ENCODE measurements at places on chromosomes 4 and X.

GRCh38 chrX:14694611-14695010 lies 165.3 kb downstream of the GLRA2 start:
- DNase-seq = no peak

DNA sequence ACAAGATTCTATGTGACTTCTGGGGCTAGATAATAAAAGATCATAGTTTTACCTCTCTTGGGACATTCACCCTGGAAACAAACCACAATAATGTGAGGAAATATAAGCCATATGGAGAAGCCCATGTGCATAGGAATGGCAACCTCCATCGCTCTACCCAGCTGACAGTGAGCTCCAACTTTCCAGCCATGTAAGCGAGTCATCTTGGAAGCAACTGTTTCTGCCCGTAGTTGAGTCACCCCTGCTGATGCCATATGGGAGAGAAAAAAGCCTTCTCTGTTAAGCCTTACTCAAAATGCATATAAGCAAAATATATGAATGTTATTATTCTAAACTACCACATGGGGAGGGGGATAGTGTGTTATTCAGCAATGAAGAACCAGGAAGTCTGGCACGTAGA lies 31.4 kb upstream of the RELL1 start:
- DNase-seq = no peak

DNA sequence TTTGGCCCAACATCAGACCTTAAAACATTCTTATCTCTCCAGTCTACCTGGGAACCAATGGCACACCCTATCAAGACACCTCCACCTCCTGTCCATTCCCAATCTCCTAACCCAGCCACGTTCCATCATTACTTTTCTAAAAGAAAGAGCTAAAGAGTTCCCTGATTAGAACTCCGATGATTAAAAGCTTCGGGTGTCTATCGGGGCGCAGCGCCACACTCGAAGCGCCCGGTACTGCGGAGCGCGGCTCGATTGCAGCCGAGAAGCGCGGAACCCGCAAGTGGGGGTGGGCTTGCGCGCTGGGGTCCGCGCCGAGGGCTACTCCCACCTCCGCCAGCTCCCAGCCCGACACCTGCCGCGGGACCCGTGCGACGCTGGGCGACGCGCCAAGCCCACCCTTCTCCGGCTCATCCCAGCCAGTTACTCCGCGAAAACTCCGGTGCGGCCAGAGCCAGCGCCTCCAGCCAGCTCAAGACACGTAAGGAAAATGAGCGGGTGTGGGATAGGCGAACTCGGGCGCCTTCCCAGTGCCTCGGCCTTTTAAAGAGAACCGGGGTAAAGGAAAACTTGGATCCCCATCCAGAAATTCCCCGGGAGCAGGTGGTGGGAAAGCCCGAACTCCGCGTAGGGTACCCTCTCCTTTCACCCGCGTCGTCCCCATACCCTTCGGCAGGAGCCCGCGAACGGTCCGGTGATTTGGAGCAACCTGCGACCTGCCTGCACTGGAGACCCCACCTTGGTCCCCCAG lies 593 bp downstream of the NPY1R start:
- DNase-seq = no peak

- no peak for DNase-seq
Measured at GRCh38 chr4:35506161-35506560, 738.2 kb downstream of the ARAP2 start.

- peak; percentile 76 for DNase-seq
Measured at GRCh38 chr4:681736-682451, 7.1 kb downstream of the SLC49A3 start.

GRCh38 chrX:53056292-53056691 lies 7.7 kb downstream of the GPR173 start:
- DNase-seq = no peak

- DNase-seq = no peak
Measured at GRCh38 chrX:68599256-68600152, 48.0 kb upstream of the STARD8 start.

- no peak for DNase-seq
Measured at GRCh38 chr4:151573945-151574344, 165.0 kb downstream of the FHIP1A start.

DNA sequence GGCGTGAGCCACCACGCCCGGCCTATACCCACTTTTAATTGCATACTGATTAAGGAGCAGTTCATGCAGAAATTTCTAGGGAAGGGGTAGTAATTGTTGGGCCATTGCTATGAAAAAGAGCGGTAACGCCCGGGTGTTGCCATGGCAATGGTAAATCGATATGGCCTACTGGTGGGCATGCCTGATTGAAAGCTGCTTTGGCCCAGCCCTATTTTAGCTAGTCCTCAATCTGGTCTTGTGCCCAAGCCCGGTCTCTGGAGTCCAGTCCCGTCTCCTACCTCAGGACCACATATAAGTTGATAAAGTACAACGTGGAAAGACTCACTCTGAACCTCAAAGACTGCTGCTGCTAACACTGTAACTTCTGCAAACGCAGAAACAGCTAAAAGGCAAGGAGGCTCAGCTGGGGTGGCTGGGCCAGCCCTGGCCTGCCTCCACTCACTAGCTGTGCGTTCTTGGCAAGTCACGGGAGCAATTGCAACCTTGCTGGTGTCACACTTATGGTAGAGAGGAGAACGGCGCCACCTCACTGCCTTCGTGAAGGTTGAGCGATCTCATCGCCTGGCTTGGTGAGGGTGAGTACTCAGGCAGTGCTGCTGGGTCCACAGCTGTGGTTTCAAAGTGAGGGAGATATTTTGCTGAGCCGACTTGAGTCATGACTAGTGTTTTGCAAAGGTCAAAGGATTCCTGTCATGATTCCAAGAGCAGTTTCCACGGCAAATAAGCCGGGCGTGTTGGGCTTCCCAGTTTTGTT lies 57.0 kb upstream of the GRPEL1 start:
- DNase-seq = no peak

DNA sequence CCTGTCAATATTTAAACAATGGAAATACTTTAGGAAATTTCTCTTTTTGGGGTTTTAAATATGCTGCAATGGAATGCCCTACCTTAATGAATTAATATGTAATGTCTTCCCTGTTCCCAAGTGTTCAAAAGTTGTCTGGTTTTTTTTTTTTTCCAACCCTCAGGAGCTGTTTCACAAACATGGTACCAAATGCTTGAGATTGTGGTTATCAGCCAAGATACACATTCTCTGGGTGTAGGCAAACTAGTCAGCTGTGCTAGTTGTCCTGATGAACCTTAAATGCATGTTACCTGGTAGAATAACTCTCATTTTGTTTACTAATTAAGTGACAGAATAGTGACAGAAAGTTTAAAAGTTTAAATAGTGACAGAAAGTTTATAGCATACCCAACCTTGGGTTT lies 50.7 kb downstream of the FHL1 start:
- no peak for DNase-seq

DNA sequence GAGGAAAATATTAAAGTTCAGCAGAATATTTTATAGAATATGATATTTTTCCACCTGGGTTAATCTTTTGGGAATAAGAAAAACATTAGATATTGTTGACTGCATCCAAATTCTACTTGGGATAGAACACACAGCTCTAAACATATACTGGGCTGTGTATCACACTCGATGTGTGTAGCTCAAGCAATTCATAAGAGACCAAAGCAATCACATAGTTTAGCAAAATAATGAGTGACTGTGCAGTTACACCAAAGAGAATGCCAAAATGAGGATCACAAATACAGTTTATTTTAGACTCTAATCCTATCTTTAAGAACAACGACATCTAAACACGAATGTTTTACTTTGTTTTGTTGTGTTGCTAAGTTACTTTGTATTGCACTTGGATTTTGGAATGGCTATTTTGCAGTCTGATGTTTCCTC lies 101.2 kb downstream of the CBR4 start:
- no peak for DNase-seq

GRCh38 chr4:102345795-102346100 lies 466 bp upstream of the SLC39A8 start:
- no peak for DNase-seq

DNA sequence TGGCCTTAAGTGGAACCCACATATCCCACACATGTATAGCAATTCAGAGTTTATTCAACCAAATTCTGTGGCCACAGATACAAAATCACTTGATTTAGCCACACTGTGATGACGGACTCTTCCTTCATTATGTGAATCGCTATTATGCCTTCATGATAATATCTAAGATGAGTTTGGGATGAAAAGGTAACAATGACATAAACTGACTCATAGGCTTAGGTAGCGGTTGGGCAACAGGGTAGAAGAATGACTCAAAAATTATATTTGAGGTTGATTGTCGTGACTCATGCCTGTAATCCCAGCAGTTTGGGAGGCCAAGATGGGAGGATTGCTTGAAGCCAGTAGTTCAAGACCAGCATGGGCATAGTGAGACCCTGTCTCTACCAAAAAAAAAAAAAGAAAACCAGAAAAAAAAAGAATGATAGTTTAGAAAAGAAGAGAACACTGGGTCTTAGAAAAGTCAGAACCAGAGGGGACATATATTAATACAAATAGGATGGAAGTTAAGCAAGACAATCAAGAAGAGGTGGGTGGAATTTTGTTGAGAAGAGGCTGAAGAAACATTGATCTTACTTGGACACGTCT lies 70.4 kb upstream of the USP9X start:
- DNase-seq = no peak

GRCh38 chrX:77450996-77451395 lies 3.8 kb downstream of the FGF16 start:
- no peak for DNase-seq

DNA sequence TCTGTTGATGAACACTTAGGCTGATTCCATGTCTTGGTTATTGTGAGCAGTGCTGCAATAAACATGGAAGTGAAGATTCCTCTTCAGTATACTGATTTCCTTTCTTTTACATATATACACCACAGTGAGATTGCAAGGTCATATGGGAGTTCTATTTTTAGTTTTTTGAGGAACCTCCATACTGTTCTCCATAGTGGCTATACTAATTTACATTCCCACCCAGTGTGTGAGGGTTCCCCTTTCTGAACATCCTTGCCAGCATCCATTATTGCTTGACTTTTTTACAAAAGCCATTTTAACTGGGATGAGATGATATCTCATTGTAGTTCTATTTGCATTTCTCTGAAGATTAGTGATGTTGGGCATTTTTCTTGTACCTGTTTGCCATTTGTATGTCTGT lies 80.5 kb upstream of the GALNT7 start:
- DNase-seq = no peak

- no peak for DNase-seq
Measured at GRCh38 chr4:76447393-76447851, 12.4 kb downstream of the SHROOM3 start.

GRCh38 chr4:41360921-41361793 lies 104.4 kb downstream of the UCHL1 start:
- DNase-seq = no peak

DNA sequence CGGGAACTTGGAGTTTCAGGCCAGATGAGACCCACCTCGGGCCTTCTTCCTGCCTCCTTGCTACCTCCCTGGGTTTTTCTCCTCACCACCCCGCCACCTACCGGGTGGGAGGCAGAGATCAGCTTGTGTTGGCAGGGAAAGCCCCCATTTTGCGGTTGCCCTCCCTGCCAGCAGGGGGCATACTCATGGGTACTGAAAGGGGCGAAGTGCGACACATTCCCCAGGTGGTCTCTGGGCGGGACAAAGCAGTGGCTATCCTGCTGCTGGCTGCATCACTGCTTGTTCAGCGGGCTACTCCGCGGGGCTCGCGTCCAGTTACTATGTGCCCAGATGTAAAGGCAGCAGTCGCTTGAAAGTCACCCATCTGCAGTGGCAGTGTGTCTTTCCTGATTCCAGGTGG lies 330.3 kb downstream of the PDHA2 start:
- no peak for DNase-seq

DNA sequence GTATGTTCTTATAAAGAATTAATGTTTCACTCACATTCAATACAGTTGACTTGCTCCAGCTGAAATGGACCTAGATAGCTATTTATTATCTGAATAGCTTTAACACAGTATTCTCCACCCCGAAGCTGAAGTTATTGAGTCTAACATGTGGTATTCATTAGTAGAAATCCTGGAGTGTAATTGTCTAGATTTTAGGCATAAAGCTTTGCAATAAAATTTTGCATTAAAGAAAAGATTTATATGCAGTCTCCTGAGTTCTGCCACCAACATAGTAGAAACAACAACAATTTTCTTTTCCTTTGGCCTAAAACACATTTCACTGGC lies 90.2 kb upstream of the DCLK2 start:
- DNase-seq = no peak

GRCh38 chr4:82579932-82580331 lies 18.1 kb upstream of the TMEM150C start:
- no peak for DNase-seq

DNA sequence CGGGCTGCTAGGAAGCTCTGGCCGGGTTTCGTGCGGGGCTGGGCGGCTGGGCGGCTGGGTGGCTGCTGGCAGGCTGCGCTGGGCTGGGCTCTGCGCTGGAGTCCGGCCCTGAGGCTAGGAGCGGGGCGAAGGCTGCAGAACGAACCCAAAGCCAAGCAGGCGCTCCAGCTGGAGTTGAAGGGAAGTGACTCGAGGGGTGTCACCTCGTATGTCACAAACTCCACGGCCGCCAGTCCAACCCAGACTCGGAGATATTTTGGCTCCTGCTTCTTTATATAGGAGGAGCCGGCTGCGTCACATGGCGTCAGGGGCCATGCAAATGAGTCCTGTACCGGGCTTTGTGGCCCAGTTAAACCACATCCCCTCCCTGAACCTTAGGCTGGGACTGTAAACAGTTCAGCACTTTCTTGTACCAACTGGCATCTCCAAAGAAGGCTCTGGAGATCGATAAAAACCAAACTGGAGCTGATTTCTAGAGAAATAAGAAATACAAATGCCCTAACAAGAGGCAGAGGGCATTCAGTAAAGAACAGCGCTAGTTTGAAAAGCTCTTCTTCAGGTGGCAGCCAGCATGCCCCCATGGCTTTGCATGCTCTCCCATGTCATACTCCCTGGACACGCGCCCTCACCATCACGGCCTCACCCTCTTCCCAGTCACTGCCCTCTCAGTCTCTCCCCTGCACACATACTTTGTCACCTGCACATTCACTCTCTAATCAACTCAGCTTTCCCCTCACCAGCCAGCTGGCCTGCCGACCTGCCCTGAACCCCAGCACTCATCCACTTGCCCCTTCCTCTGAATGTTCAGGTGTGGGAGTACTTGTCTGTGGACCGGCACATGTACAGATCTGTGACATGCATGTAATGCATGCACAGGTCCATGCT lies 58.5 kb downstream of the TSC22D3 start:
- DNase-seq = peak; percentile 52

GRCh38 chr4:186999686-187000085 lies 276.0 kb upstream of the FAT1 start:
- DNase-seq = no peak

DNA sequence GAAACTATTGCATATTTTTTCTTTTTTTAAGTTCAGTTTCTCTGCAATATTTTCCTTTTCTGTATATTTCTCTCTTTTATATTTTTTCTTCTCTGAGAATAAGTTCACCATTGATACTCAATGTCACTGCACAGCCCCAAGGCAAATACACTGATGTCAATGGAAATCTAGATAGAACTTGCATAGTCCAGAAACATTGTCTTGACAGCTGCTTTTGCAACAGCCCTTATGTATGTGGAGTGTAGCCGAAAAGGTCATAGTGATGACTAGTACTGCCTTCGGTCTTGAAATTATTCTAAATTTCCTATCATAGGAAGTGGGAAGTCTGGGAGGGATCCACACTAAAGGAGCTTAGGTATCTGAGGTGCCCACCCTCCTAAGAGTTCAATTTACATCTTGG lies 150.0 kb downstream of the SPOCK3 start:
- DNase-seq = no peak

GRCh38 chr4:85498068-85498733 lies 23.3 kb downstream of the ARHGAP24 start:
- no peak for DNase-seq
